CD4-positive, CD25-positive, alpha-beta regulatory T cell (primary cell): ENCODE measurements at places on chromosomes 4 and X. TPM values are rescaled to one million over a fixed set of nuclear protein-coding genes. Genes with fewer than 3 reads are reported as not detected.

Gene KLB
- not detected for total RNA-seq

Gene MAP3K15
- total RNA-seq = not detected

Gene TIGD4
- 0.25 TPM for total RNA-seq

Gene PPP4R3C
- not detected for total RNA-seq

Gene TKTL1
- 8.1 TPM for total RNA-seq

Gene COL25A1
- total RNA-seq = not detected

Gene GPR143
- not detected for total RNA-seq

Gene CPEB2
- 27.5 TPM for total RNA-seq

Gene ATOH1
- total RNA-seq = not detected

Gene ZCCHC12
- 0.17 TPM for total RNA-seq

Gene ZNF185
- 4.4 TPM for total RNA-seq

Gene CSAG3
- total RNA-seq = not detected

Gene ZBED1
- total RNA-seq = 19.5 TPM

Gene MID1
- total RNA-seq = not detected

Gene EGFL6
- not detected for total RNA-seq

Gene PABPC1L2B
- total RNA-seq = not detected

Gene ITIH6
- not detected for total RNA-seq

Gene XG
- not detected for total RNA-seq

Gene UGT2B11
- not detected for total RNA-seq

Gene TMPRSS11B
- not detected for total RNA-seq

Gene NAP1L2
- total RNA-seq = 11.4 TPM

Gene GAGE12F
- total RNA-seq = not detected

Gene GPRASP2
- total RNA-seq = 1.2 TPM

Gene DNAAF6
- not detected for total RNA-seq

Gene RENBP
- 15.3 TPM for total RNA-seq

Gene CACNA1F
- total RNA-seq = 0.69 TPM
